ENCODE measurements at places on chromosomes 7 and 10.

GRCh38 chr7:40586197-40586596, 451.4 kb downstream of the SUGCT start:
- DNase-seq, result no peak

- DNase-seq, result no peak
These were observed 64.8 kb downstream of the SMURF1 start for GRCh38 chr7:99079104-99079503.

GRCh38 chr10:103514244-103514643, 20.7 kb downstream of the NEURL1 start:
- no peak for DNase-seq

GRCh38 chr7:64685741-64686140, 19.8 kb downstream of the ZNF107 start:
- DNase-seq, result no peak

DNA sequence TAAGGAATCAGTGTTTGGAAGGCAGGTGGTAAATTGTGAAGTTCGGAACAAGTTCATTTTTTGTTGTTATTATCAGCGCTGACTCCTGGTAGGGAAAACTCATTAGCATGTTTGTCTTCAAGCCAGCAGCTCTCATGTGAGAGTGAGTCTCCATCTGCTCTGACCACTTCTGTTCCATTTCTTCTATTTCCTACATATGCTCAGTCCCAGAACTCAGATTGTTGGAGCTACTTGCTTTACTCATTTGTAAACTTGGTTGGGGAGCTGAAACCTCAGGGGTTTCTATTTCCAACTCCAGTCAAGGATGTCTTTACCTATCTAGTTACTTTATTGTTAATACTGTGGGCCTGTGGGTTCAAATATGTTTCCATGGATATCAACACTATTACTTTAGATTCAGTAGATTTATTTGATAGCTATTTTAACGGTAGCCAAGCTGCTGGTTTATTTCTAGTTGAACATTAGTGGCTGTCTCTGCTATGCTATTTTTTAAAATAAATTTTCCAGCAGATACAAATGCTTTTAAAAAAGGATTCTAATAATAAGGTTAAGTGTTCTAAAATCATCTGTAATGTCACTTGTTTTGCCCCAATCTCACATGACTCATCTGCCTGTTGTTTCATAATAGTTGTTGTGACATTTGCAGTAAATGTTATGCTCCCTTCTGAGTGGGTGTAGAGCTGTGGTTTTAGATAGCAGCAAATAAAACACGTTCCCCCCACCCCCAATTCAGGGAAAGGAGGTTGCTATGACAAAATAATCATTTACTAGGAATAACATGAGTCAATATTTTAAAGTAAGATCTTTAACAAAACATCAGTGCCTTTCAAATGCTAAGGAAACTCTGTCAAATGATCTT, 143.3 kb downstream of the HDAC9 start:
- DNase-seq, result no peak

DNA sequence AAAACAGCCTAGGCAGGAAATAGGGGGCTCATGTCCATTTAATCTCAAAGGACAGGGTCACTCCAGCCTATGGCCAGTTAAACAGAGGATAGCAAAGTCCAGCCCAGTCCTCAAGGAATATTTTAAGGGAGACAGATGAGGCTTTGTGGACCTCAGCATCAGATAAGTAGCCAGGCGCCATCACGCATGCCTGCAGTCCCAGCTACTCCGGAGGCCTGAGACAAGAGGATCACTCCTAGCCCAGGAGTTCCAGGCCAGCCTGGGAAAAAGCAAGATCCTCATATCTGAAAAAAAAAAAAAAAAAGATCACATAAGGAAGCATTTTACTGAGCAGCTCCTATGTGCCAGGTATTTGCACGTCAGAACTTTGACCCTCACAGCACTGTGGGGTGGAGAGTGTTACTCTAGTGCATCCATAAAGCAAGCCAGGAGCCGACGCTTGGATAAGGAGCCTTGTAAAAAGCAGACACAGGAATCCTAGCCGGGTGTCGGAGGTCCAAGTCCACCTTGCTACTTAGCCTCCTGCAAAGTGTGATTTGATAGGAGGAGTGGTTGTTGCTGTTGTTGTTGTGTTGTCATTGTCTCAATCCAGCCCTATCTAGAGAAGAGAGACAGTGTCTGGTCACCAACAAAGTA, 61.8 kb upstream of the DOCK1 start:
- no peak for DNase-seq

DNA sequence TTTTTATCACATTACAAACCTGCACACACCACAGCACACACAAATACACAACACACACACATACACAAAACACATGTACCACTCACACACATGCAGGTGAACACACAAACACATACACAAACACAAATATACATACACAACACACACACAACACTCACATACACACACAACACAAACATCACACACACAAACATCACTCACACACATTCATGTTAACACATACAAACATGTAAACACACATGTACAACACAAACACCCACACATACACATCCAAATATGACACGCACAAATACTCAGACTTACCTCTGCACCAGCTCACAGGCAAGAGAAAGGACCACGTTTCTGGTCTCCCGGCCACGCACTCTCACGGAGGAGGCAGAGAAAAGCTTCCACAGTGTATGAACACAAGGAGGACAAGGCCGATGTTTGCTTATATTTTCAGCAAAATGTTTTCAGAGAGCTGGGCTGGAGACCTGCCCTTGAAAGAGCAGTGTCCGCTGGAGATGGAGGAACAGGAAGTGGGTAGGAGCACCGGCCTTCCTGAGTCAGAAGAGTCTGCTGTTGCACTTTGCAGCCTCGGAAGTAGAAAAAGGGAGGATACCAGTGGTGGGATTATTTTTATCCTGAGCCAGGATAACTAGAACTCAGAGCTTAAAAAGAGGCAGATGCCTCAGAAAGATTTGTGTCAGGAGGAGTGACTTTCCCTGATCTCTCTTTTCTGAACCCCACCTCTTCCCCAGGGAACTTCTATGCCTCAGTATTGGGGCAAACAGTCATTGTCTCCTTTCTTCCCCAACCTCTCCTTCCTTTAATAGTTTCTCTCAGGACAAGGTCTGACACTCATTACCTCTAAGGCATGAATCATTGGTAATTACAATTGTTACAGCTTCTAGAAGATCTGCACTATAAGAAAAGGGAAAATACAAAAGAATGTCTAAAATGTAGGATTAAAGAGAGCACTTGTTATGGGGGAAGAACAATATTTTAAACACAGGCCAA, at the start of gene GIMAP6:
GIMAP6 (minus strand) TSS at position 520 of the 999 bp plus-strand sequence. CDS start 2,243 bp downstream, outside the sequence.
- DNase-seq, result peak; percentile 16

DNA sequence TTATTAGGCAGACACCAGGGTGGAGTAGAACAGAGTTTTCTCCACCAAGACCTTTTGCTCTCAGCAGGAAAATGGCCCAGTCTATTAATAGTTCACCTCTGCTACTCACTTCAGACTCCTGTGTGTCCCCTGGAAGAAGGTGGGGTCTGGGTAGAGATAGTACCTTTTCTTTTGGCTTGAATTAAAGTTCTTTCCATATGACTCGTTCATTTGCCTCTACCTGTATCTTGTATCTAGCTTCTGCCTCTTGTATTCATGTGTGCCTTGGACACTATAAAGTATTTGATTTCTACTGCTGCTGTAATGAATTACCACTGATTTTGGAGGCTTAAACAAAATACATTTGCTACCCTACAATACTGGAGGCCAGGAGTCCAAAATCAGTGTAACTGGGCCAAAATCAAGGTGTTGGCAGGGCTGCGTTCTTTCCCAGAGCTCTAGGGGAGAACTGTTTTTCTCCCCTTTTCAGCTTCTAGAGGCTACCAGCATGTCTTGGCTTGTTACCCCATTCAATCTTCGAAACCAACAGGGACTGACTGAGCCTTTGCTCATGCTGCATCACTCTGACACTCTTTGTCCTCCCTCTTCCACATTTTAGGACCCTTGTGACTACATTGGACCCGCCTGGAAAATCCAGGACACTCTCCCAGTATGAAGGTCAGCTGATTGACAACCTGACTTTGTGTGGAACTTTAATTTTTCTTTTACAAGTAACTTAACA, 155.6 kb upstream of the PRSS58 start:
- DNase-seq, result no peak

DNA sequence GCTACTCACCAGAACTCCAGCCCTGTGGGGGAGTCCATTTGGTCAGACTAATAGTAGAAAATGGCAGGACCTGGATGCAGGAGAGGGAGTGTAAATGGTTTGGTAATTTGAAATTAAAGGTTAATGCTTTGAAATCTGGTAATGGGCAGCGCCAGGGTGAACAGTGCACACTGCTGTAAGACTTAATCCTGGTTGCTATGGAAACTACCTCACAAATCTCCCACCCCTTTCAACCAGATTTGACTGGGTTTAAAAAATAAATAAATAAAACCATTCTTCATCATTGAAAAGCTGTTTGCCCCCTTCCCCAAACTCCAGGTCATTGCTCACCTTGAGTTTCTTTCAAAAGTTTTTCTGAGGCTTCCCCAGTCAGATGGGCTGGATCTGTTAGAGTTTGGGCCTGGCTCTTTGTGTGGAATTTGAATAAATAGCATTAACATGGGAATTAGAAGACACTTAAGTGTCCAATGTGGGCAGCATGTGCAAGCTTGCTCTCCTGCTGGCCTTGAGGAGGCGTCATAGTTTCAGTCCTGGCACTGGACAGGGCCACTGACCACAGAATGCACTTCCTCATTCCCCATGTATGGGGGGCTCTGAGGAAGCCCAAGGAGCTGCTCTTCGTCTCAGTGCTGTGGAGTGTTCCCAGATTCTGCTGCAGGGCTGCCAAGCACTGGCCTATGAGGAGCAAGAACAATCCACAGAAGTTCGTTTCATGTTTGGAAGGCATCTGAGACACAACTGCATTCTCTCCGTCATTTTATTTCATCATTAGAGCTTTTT, 90.7 kb downstream of the LRRC4 start:
- no peak for DNase-seq

GRCh38 chr10:22314852-22315251, 1.3 kb upstream of the COMMD3 start:
- no peak for DNase-seq

- no peak for DNase-seq
These were observed 132.3 kb upstream of the BMPER start for GRCh38 chr7:33773053-33773452.

DNA sequence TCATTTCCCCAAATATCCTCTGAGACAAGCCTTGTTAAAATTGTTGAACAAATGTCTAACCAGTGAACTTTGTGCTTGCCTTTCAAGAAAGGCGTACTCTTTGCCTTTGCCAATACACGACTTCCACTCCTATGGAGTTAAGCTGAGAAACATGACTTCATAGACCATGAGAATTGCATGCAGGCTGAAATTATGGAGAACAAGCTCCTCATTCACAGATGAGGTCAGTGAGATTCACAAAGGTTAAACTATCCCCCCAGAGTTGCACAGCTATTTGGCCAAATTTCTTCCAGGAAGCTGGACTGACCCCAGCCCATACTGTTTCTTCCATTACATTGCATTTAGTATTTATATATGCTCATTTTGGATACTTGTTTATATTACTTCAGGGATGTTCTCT, 221.4 kb upstream of the SEMA3C start:
- DNase-seq, result no peak

- no peak for DNase-seq
These were observed 499.5 kb upstream of the GALNT17 start for GRCh38 chr7:70632400-70632799.

DNA sequence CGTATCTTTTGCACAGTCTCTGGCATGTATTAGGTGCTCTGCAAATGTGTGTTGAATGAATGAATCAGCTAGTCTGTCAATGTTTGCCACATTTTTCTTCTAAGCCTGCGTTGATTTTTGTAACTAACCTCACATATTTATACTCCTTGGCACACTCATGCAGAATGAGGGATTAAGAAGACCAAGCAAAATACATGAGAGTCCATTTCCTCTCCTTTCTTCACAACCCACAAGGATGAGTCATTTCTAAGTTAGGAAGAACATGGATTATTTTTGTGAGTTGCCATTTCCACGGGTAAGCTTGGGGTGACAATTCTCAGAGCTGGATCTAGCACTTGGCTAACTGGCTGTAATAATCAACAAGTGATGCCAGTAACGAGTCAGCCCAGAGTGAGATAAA, 158.8 kb downstream of the TWIST1 start:
- no peak for DNase-seq

- no peak for DNase-seq
These were observed 31.9 kb upstream of the TBX20 start for GRCh38 chr7:35285799-35286198.

DNA sequence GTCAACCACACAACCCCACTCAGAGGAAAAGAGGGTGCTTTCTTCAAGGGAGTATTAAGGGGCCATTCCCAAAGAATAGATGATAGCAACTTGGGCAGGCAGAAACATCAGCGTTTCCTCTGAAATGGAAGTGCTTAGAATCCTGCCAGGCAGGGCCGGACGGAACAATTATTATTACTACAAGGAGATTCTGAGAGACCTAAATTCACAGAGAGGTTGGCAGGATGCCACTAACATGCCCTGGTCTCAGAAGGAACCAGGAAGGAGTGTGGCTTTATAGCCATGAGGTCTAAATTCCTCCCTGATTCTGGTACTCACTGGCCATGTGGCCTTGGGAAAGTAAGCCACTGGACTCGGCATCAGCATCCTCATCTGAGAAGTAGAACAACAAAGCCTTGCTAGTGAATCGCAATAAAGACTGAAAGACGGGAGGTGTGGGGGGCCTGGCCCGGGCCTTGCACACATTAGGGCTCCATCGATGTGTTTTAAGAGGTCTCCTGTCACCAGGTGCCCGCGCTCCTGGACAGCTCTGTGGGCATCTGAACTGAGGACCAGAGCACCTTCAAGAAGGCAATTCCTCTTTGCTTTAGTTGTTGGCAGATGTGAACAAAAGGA, 131.5 kb downstream of the OAT start:
- DNase-seq, result no peak

DNA sequence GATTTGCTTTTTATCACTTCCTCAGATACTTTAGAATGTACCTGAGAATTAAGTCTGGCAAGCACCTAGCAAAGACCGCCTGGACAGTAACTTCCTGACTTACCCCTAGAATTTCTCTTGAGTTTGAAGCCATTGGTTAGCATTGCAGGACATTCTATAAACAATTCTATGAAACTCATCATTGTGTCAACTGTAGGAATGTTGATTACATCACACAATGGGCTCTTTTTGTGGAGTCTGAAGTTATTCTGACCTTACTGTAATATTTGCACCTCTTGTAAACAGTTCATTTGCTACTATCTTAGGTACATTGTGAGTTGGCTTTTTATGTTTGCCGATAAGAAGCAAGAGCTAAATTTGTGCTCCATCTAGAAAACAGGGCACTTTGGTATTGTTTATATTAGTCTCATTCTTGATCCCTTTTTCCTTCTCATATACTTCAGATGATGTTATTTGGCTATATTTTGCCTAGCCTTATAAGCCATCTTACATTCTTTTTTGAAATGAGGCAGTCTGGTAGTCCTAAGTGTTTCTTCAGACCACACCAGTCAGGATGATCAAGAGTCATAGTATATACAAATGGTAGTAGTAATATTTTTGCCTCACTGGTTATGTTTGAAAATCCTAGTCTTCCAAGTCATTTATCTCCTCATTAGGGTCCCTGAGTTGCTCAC, 52.4 kb downstream of the CASD1 start:
- DNase-seq, result no peak

- no peak for DNase-seq
These were observed 71.4 kb downstream of the SEC61G start for GRCh38 chr7:54687462-54688212.
